Activated CD4-positive, alpha-beta T cell treated with anti-CD3 and anti-CD28 coated beads, Interleukin-2, Interleukin-6, amounts not matched to agents 100 ng/mL and 50 ng/mL, durations not matched to agents 16 hours and 8 hours (primary cell): ENCODE measurements at places on chromosomes 5 and 9.
A peak's percentile ranks its signal among the peaks of the same experiment; 100 is the strongest.

GRCh38 chr5:178413988-178414387 is 176.2 kb downstream of the COL23A1 start:
- DNase-seq, result no peak

DNA sequence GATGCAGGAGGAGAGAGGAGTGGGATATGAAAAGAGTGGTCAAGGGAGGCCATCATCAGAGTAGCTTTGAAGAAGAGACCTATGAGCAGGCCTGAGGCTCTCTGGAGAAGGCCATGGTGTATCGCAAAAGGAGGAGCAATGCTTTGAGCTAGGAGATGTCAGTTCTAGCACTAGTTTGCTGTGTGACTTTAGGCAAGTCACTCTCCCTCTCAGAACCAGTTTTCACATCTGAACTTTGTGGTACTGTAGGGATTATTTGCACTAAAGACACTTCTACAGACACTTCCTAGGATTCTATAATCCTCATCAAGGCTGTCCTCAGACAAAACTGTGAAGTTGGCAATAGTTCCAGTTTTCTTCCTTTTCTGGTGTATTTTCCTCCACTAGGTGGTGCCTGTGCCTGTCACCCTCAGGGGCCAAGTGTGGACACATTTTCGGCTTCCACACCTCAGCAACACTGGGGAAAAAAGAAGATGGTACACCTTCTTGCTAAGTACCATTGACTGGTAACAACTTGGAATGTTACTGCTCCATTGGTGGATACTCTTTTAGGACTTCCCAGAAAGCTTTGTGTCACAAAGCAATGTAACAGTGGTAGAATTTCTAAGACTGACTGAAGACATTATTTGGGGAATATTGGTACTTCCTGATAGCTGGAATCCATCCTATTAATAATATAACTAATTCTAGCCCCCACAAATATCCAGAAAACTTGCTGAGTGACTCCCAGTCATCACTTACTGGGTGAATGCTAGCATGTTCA is 9.9 kb downstream of the PAPPA start:
- no peak for DNase-seq

- DNase-seq, result no peak
Observed at GRCh38 chr9:117485176-117485575, 70.3 kb upstream of the ASTN2 start.

DNA sequence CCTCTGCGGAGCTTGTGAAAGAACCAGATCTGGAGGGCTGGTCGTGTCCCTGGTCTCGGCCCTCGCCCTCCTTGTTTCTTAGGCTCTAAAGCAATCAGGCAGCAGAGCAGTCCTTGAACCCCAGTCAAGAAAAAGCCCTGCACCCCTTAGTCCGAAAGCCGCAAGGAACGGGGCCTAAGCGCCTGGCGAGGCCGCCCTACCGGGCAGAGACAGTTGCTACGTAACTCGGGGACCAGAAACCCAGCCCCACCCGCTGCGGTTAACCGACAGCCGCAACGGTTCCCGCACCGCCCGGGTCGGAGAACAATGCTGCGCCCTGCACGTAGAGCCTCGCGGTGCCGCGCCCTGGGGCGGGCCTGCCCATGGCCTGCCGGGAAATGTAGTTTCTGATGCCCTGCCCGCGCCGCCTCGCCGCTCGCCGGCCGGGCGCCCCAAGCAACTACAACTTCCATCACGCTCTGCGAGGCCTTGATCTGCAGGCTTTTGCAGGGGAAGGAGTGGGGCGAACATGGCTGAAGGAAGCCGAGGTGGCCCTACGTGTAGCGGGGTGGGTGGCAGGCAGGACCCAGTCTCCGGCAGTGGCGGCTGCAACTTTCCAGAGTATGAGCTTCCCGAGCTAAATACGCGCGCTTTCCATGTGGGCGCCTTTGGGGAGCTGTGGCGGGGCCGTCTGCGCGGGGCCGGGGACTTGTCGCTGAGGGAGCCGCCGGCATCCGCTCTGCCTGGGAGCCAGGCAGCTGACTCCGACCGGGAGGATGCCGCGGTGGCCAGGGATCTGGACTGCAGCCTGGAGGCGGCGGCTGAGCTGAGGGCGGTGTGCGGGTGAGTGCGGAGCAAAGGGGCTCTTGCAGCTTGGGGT is at the start of gene SNAPC3:
Gene SNAPC3 (plus strand): TSS at position 505 of the 859 bp plus-strand sequence. CDS start 4 bp downstream, at position 509.
- peak; percentile 97 for DNase-seq

DNA sequence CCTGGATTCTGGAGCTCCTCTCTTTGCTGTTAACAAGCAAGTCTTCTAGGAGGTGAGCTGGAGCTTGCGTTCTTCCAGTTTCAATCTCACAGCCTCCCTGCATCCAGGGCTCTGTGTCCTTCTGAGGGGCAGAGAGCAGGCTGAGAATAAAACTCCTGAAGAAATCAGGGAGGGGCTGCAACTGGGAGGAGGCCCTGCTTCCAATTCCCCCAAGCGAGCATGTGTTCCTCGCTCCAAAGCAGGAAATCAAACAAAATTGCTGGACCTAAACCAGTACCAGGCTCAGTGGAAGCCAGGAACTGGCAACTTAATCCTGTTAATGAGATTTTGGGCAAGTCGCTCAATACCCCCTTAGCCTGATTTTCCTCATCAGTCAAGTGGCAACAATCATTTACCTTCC is 181.8 kb downstream of the ASTN2 start:
- no peak for DNase-seq

DNA sequence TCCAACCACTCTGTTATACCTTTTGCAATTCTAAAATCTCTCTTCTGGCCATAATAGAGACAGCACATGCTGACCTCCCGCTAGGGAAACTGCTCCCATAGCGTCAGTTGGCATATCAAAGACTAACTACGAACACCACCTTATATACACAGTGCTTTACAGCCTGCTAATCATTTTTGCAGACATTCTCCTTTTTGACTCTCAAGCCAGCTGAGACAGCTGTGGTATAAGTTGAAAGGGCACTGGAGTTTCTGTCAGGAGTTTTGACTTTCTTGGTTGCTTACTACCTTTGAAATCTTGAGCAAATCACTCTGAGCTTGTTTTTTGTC is 160.2 kb upstream of the TBCA start:
- no peak for DNase-seq

GRCh38 chr5:133242221-133242835 is 190.5 kb downstream of the HSPA4 start:
- peak; percentile 10 for DNase-seq

- no peak for DNase-seq
Observed at GRCh38 chr9:112075009-112075378, 100.1 kb downstream of the SUSD1 start.

DNA sequence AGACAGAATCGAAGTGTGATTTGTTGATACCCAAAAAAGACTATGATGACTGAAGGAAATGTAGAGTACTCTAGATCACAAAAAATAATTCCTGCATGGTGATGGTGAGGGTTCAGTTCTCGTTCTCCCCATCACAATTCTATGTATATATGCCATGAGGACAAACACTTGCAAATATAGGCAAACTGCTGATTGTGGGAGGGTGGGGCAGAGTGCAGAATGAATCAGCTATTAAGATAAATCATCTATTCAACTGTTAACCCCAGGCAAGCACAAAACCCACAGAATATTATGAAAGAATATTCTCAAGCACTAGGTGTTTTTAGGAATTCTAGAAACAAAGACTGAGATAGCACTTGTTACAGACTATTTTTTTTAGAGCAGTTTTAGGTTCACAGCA is 13.9 kb upstream of the UBLCP1 start:
- no peak for DNase-seq

GRCh38 chr9:16321461-16322119 is 548.9 kb downstream of the BNC2 start:
- DNase-seq, result no peak

DNA sequence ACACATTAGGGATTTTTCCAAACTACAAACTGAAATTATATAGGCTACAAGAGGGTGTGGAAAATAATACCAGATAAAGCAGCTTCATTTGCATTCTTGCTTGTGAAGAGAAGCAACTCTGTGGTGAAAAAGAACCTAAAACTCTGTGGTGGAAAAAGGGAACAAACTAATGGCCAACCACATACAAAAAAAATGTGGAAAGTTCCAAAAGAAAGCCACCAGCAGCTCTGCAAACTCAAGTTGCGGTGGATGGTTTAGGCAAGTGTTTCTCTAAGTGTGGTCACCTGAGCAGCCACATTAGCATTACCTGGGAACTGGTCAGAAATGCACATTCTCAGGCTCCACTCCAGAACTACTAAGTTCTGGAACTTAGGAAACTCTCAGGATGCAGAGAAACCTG is 586.4 kb downstream of the ACTL7B start:
- no peak for DNase-seq

GRCh38 chr9:129221233-129221632 is 43.2 kb upstream of the IER5L start:
- no peak for DNase-seq

DNA sequence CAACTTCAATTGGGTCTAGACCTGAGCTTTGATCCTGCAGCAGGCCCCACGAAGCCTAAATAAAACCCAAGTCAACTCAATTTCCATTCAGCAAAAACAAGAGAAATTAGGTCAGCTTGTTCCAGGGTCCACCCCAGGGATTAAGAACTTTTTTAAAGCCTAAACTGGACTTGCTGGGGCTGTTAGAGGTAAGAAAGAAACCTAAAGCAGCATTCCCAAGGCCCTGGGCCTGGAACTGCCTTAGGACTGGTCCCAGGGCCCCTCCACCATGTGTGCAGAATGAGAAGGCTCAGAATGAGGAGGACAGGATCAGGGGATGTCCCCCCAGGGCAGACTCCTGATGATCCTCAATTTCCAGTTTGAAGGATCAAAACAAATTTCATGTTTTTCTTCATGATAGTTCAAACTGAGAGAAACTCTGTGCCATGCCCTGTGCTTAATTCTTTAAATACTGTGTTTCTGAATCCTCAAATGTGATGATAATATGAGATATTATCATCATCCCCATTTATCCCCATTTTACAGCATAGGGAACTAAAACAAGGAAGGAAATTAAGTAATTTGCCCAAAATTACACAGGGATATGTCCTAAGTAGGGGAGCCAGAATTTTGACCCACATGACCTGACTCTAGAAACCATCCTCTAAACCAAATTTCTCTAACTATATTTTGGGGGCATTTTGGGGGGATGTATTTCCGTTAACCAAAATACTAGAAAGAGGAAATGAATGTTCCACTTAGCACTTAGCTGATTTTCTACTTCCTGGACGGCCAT is 64.5 kb downstream of the DENND1A start:
- DNase-seq, result no peak

GRCh38 chr5:150152636-150153462 is 2.8 kb downstream of the PDGFRB start:
- DNase-seq, result peak; percentile 18

GRCh38 chr9:18327121-18327520 is 146.8 kb upstream of the ADAMTSL1 start:
- no peak for DNase-seq

GRCh38 chr5:164708831-164709230 is 1203.4 kb downstream of the MAT2B start:
- no peak for DNase-seq

GRCh38 chr9:5185220-5185840 is at the start of gene INSL6:
Gene INSL6, minus strand, starts transcription at chr9:5185639. Its CDS starts 37 bp downstream, at chr9:5185602.
- no peak for DNase-seq

DNA sequence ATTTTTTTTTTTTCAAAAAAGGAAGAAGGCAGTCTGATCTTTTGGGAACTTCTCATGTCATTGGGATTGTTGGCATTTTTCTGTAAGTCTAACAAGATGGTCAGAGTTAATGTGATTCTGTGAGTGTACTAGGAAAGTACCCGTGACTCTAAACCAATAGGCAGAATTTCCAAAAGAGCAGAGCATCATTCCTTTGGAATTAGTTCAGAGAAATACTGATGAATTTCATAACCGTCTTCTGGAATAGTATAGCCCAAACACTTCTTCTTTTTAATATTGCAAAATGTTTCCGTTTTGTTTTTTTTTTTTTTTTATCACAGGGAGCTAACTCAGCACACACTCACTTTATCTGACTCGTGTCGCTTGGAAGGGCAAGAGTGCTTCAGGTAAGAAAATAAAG is 407.4 kb downstream of the DTWD2 start:
- DNase-seq, result no peak

DNA sequence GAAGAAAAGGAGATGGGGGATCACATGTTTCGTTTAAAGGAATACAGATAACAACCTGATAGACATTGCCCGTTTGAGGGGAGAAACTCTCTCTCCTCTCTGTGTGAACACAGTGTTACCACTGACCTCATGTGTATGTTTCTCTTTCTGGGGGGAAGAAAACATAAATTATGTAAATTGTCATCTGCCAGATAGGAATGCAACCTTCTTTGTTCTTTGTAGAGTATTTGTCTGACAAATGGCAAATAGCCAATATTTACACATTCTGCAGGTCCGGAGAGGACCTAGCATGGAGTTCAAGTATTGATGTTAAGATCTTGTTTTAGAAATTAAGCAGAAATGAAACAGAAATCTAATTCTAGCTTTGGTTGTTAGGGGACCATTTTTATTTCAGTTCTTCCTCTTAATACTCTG is 276.3 kb downstream of the SAXO1 start:
- DNase-seq, result no peak

DNA sequence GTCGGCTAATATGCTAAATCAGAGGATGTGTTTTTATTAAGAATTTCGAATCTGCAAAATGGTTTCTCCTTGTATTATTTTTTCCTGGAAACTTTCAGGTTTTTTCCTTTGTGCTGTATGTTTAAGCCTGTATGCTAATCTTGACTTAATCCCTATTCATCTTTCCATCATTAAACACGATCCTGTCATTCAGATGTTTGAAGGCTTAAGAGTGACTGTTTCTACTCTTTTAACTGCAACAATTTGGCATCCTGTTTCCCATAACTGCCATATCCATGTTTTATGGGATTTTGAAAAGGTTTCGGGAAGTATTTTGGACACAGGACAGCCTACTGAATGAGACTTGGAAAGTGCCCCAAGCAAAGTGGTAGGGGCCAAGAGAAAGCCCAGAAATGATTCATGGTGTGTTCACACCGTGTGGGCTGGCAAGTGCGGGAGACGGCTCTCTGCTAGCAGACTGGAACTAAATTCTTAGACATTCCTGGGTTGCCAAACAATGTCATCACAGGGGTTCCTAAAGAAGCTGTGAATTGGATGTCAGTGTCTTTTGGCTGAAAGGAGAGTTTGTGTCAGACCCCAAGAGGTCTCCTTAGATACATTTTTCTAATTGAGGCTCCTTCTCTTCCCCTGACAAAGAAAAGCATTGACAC is 125.4 kb upstream of the ADAMTS16 start:
- DNase-seq, result no peak

- no peak for DNase-seq
Observed at GRCh38 chr5:73394610-73395009, 54.0 kb downstream of the FOXD1 start.
